A549 treated with CpdA at 1 μM for 4 hours (cell line): ENCODE measurements at places on chromosomes 7 and 10. TPM values are rescaled to one million over a fixed set of nuclear protein-coding genes. Genes with fewer than 3 reads are reported as not detected.

The TYW1B gene
- total RNA-seq: 2.7 to 3.4 TPM (median 3.1 TPM) in 5 replicates

The PYROXD2 gene
- 4.1 to 5.1 TPM (median 4.6 TPM) in 5 replicates for total RNA-seq

The SLC26A5 gene
- total RNA-seq: not detected in 5 replicates

The OR13A1 gene
- not detected in 5 replicates for total RNA-seq

The CDC14C gene
- total RNA-seq: not detected in 5 replicates

The DBNL gene
- 61.7 to 70.9 TPM (median 66.3 TPM) in 5 replicates for total RNA-seq

The PRSS37 gene
- not detected in 5 replicates for total RNA-seq

The CTBP2 gene
- 101 to 118 TPM (median 113 TPM) in 5 replicates for total RNA-seq

The CYP26C1 gene
- not detected in 5 replicates for total RNA-seq

The KEL gene
- total RNA-seq: 1.1 TPM in 1 of 5 replicates, not detected in the others

The KIAA1549 gene
- 6.3 to 8.3 TPM (median 7.3 TPM) in 5 replicates for total RNA-seq

The INTS1 gene
- total RNA-seq: 50.1 to 68.4 TPM (median 55.6 TPM) in 5 replicates

The FAM149B1 gene
- total RNA-seq: 6.3 to 8.1 TPM (median 7.7 TPM) in 5 replicates
